ENCODE measurements at places on chromosomes 11 and 22.

DNA sequence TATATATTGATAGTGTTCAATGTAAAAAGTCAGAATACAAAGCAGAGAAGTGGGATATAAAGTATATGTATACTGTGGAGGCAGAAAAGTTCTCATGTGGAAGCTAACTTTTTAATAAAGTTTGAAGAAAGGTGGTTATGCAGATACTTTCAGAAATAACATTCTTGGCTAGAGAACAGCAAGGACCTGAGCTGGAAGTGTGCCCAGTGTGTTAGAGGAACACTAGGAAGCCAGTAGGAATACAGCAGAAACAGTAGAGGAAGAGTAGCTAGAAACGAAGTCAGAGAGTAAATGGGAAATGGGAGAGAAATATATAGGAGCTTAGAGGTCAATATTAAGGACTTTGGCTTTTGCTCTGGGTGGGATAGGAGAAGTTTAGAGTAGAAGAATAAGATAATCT, 464.9 kb upstream of the CCDC90B start:
- no peak for DNase-seq

DNA sequence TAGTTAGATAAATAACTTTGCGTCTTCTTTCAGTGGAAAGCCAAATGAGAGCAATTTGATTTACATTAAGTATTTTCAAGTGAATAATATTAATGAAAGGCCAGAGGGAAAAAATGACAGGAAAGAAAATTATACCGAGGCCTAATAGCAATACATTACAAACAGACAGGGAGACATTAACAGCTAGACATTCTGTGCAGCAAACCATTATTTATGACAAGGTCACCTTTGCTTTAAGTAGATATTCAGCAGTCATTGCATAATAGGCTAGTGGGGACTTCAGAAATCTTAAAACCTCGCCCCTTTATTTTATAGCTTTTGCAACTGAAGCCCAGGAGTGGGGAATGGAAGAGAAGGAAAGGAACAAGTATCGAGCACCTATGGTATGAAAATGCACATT, 321.6 kb downstream of the GRM5 start:
- no peak for DNase-seq

DNA sequence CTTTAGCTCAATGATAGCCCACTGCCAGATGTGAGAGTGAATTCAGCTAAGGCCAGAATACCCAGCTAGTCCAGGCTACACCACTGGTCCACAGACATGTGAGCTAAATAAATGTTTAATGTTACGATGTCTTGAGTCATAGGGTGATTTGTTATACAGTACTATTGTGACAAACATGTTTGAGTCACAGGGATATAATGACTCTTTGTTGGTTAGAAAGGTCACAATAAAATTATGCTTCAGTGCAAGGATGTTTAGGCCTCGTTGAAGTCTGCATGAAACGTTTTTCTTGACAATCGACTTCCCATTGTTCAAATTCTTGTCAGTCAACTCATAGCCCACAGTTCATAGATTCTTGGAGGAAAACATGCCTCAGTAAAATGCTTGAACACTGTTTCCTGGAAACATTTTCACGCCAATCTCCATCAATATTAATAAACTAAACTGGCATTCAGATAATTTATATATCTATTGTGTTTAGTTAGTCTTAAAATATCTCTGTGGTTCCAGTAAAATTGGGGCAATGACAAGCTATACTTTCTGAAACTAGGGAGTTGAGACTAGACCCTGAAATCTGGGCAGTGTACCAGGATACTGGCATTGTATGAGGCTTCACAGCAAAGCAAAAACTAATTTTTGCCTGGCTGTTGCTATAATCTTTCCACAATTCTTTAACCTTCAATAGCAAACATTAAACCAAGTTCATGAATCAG, 650.8 kb upstream of the KIRREL3 start:
- DNase-seq = no peak

- DNase-seq = no peak
Observed at GRCh38 chr11:128496692-128497060, 90.7 kb downstream of the ETS1 start.

DNA sequence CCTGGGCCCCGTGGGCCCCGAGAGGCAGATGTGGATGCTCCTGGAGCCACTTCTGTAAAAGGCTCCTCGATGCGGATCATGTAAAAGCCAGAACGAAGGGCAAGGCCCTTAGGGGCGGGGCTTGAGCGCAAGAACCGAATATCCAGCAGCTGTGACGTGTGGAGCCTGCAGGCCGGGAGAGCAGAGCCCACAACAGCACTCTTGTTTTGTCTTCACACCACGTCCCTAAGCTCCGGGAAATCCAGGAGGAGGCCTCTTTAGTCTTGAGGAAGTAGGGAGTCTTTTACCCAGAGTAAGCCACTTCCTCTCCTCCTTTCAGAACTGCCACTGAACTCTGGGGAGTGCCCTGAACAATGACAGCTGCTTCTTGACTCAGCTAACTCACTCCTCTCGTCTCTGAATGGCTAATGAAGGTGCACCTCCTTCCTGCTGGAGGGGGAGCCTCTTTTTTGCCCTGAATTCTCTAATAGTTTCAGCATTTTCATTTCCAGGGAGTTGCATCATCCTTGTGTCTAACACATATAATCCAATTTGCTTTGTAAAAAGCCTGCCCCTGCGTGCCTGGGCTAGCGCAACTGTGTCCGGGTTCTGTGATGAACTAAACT, 12.5 kb downstream of the L3MBTL2 start:
- DNase-seq = peak; percentile 66

DNA sequence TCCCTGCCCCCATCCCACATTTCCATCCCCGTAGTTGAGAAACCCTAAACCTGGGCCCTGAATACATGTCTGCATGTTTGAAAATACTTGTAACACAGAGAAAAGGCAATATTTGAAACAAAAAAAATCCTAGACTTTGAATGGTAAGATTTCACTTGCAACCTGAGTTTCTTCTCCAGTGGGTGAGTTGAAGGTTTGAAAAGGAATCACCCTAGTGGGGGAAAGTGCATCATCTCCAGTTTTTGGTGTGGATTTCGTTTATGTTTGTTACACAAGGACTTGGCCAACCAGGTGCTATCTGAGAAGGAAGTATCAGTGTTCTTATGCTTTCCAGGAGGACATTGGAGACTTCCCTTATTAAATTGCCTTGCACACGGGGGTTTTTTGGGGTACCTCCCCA, 90.4 kb downstream of the ABTB2 start:
- DNase-seq = no peak

DNA sequence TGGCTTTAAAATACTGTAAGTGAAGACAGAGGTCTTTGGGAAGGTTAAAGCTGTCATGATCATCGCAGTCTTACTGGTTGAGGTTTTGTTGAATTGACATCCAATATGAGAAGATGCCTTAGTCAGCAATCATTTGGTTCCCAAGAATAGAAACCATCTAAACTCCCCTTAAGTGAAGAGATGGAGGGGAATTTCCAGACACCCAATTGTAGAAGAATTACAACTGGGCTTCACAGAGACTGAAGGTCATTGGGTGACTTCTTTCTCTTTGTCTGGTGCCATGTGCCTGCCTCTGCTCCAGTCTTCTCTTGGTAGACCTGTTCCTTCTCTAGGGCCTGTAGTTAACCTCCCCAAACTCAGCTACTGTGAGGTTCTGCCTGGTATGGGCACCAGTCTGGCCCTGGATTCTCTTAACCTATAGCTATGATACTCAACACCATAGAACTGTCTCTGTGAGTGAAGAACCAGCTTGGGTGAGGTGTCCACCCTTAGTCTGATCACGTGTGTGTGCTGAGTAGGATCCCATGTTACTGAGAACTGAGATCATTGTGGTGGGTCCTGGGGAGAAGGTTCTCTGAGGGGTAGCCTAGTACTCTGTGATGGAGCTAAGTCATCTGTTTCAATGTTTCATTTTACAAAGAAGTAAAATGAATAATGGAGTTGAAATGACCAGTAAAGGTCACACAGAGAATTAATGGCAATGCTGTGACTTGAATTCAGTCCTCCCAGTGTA, 182.5 kb downstream of the CSNK2A3 start:
- DNase-seq = no peak

DNA sequence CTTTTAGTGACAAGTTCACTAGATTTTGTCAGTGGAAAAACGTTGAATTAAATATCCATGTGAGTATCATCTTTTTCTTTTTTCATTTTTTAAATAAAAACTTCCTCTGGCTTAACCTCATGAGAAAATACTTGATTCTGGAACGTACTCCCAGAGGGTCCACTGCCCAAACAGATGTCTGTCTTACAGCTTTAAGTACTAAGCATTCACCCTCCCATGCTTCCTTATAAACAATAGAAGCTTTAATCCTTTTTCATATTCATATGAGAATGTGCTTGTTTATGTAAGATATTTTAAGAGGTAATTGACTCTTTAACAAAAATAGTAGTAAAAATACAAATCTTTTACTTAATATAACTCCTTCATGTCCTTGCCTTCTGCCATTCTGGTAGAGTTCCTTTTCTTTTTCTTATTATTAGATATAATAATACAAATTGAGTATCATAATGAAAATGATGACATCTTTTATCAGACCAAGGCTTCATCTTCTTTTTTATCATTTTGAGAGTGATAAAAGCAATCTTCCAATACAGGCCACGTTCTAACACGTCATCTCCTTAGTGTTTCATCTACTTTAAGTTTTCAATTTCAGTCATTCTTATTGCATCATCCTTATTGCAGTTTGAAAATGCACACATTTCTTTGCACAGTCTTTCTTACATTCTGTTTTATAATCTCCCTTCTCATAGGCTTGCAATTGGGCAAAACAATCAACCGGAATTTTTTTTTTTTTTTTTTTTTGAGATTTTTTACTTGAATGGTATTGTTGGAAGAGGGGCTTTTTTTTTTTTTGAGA, 69.5 kb upstream of the MYO18B start:
- no peak for DNase-seq

GRCh38 chr11:129312730-129313503, 62.7 kb upstream of the BARX2 start:
- no peak for DNase-seq

DNA sequence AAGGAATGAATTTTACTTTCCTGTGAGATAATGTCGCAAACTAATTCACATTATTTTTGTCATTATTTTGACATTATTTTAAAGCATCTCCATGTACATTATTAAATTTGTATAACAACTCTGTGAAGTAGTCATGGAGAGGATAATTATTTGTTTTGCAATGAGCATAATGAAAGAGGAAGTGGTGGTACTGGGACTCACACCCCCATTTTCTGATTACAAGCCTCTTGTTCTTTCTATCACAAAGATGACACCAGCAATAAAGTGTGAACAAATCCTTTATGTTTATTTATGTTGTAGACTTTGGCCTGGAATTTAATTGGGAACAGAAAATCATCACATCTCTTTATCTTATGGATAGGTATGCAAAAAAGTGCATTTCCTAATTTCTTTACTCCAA, 522.6 kb downstream of the TMEM135 start:
- no peak for DNase-seq

GRCh38 chr22:49305214-49305965, 522.3 kb downstream of the BRD1 start:
- peak; percentile 72 for DNase-seq

DNA sequence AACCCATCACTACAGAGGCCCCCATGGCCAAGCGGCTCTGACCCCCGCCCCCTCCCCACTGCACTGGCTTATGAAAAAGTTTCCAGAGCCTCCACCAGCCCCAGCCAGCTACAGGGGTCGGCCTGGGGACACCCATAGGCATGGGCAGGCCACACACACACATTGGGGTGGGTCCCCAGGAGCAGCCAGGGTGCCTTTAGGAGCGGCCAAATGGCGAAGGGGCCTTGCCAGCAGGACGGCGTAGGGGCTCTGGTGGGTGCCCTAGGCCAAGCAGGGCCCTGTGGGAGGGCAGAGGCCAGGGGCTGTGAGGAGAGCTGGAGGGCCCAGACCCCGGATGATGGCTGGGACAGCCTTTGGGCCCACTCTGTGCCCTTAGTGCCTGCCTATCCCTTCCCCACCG, 10.1 kb downstream of the TSSC4 start:
- no peak for DNase-seq

DNA sequence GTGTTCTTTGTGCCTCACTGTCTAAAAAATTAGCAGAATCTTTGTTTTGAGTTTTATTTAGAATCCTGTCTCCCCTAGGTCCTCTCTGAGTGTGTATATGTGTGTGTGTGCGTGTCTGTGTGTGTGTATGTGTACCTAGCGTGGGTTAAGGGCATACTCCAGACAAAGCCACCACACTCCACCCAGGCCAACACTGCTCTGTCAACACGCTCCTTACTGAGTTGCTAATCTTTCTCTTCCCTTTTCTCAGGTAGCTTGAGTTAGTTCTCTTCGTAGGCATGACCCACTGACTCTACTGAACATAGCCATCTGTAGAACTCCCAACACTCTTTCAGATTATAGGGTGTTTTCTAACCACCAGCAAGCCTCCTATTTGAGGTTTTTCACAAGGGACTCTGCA, 131.1 kb downstream of the LRRC4C start:
- DNase-seq = no peak

DNA sequence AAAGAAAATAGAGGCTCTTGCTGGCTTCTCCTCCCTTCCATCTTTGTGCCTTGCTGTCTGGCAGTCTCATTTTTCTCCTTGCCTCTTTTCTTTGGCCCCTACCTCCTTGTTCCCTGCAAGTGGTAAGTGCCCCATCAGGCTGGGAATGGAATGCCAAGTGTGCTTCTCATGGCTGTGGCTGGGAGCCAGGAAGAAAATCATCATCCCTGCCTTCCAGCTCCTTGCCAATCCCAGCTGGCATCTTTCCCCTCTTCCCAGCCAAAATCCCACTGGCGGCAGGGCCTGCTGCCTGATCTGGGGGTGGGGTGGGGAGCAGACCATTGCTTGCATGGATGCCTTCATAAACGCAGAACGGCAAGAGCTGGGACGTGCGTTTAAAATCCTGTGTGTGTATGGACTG, 27.0 kb upstream of the SLC25A18 start:
- DNase-seq = no peak

DNA sequence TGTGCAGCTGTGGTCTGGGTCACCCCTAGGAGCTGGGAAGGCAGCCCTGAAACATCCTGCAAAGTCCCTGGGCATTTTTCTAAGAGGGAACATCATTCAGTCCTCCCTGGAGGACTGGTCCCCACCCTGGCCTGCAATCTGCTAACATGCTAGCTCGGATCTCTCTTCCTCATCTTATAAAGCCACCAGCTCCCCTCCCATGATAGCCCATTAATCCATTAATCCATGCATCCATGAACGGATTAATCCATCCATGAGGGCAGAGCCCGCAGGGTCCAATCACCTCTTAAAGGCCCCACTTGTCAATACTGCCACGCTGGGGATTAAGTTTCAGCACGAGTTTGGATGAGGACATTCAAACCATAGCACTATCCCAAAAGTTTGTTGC, 12.1 kb downstream of the PRG3 start:
- DNase-seq = no peak

- DNase-seq = no peak
Observed at GRCh38 chr22:45945621-45946106, 31.3 kb downstream of the WNT7B start.

- DNase-seq = peak; percentile 84
Observed at GRCh38 chr11:8721609-8722500, 39.3 kb downstream of the RPL27A start.

GRCh38 chr11:48034926-48035871, 54.8 kb downstream of the PTPRJ start:
- DNase-seq = no peak
